ENCODE measurements at places on chromosomes 6 and 20. TPM values are rescaled to one million over a fixed set of nuclear protein-coding genes. Genes with fewer than 3 reads are reported as not detected.

DNA sequence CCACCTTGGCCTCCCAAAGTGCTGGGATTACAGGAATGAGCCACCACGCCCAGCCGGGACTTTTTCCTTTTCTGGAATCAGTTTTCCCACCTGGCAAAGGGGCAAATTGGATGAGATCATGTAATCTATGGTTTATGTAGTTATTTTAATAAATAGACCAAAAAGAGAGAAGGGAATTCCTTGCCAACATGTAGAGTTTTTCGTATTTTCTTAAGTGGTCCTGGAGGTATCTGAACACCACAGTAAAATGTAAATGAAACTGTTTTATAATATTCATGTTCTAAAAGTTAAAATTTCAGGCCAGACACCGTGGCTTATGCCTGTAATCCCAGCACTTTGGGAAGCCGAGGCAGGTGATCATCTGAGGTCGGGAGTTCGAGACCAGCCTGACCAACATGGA is 185.1 kb upstream of the ZNF217 start:
- DNase-seq = no peak
- H3K4me3 ChIP-seq = no peak overlapping the region
- no peaks in the 10 kb centered on the region for H3K36me3 ChIP-seq
- H3K27ac ChIP-seq = no peak overlapping the region

The FNDC1 gene
- total RNA-seq = not detected

- H3K36me3 ChIP-seq = no peaks in the 10 kb centered on the region
- no peak overlapping the region for H3K4me3 ChIP-seq
- no peaks in the 10 kb centered on the region for H3K4me1 ChIP-seq
- no peaks in the 10 kb centered on the region for H3K27me3 ChIP-seq
- DNase-seq = no peak
Observed at GRCh38 chr6:42236030-42236429, 18.4 kb upstream of the MRPS10 start.

GRCh38 chr6:94462231-94462630 is 1042.9 kb upstream of the EPHA7 start:
- no peaks in the 10 kb centered on the region for H3K36me3 ChIP-seq
- no peak for DNase-seq
- no peak overlapping the region for H3K4me3 ChIP-seq
- H3K27ac ChIP-seq = no peak overlapping the region
- no peaks in the 10 kb centered on the region for H3K4me1 ChIP-seq
- H3K27me3 ChIP-seq = no peaks in the 10 kb centered on the region

The CGAS gene
- total RNA-seq = not detected

DNA sequence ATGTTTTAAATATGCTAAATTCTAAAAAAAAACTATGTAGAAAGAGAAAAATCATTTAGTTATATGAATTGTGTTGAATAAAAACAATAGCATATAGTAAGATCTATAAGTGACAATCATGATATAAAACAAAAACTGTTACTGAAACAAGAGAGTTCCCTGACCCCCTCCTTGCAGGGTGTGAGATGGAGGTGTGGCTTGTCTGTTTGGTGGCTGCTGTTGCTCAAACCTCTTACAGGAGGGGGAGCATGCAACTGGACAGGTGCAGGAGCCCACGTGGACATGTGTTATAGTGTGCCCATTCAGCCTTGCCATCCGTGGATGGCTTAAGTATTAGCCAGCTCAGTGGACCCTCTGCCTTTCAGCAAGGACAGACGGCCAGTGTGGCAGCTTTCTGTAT is 206.7 kb downstream of the MOXD1 start:
- H3K36me3 ChIP-seq = no peaks in the 10 kb centered on the region
- no peaks in the 10 kb centered on the region for H3K4me1 ChIP-seq
- DNase-seq = no peak
- H3K27ac ChIP-seq = no peak overlapping the region

The KCNK5 gene
- not detected for total RNA-seq

DNA sequence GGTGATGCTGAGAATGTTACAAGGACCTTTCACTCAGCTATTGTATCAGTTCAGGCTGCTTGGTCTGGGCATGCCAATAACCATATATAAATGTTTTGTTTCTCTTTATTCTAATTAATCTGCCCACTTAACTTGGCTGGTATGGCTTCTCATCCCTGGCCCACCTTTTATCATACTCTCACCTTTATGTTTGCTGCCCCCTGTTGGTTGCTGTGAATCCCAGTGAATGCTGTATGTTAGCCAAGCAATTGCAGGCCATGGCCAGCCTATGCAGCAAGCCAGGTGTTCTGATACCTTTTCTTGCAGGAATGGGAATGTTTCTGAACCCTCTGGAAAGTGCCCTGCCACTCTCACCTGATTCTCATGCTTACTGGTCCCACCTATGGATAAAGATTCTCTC is 54.6 kb downstream of the PCSK2 start:
- H3K4me3 ChIP-seq = no peak overlapping the region
- DNase-seq = peak; percentile 64
- H3K27me3 ChIP-seq = no peaks in the 10 kb centered on the region
- H3K27ac ChIP-seq = no peak overlapping the region
- H3K4me1 ChIP-seq = no peaks in the 10 kb centered on the region

The HCK gene
- total RNA-seq = not detected

DNA sequence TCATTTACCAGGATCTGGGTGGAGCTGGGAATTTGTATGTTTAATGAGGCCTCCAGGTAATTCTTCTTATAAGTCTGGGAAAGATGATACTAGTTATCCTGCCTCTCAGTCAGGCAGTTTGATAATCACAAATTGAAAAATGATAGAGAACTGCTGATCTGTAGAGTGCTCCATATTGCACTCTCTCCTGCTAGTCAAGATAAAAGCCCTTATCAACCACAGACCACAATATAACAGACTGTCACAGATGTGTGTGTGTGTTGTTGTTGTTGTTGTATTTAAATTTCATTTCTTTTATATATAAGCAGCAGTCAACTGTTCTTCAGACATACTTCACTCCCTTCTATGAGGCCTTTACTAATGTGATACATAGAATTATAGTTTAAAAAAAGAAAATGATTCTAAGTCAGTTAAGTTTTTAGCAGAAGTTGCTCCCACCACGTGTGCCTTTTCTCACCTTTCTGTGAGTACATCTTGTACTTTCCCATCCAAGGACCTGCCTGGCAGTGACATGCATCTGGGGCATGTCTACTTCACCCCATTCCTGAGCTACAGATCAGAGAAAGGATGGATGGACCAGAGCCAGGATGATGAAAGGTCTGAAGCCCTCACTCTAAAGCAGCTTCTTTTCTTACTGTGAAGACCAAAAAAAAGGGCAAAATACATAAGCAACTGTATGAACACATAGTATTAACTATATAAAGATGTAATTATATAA is 29.8 kb downstream of the TENT5A start:
- no peaks in the 10 kb centered on the region for H3K4me1 ChIP-seq
- H3K36me3 ChIP-seq = no peaks in the 10 kb centered on the region
- no peaks in the 10 kb centered on the region for H3K27me3 ChIP-seq
- H3K27ac ChIP-seq = no peak overlapping the region
- H3K4me3 ChIP-seq = no peak overlapping the region

DNA sequence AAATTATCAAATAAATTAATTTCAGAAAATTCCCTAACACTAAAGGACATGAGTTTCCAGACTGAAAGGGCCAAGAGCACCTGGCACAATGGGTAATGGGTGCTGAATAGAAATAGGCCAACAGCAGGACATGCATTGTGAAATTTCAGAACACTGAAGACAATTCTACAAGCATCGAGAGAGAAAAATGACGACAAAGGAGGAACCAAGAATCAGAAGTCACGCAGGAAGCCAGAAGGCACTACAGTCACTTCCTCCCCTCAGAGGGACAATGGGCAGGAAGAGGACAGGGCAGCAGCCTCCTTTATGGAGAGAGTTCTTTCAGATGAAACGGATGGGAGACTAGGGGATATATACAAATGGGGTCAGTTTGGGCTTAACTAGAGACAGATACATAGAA is 29.6 kb downstream of the PCNA start:
- 0 out of 2 replicates have a peak, but pooled peaks cover 2% of the 10 kb centered on the region for H3K36me3 ChIP-seq
- no peak overlapping the region for H3K4me3 ChIP-seq
- H3K27ac ChIP-seq = no peak overlapping the region
- no peaks in the 10 kb centered on the region for H3K4me1 ChIP-seq

The GLP1R gene
- total RNA-seq = not detected

The CCN6 gene
- not detected for total RNA-seq

The ZSCAN23 gene
- total RNA-seq = 0.91 TPM

- no peak for DNase-seq
- H3K27ac ChIP-seq = no peak overlapping the region
- H3K27me3 ChIP-seq = no peaks in the 10 kb centered on the region
- no peaks in the 10 kb centered on the region for H3K4me1 ChIP-seq
- no peaks in the 10 kb centered on the region for H3K36me3 ChIP-seq
- no peak overlapping the region for H3K4me3 ChIP-seq
Observed at GRCh38 chr6:134589512-134589911, 271.6 kb upstream of the SGK1 start.

- no peak overlapping the region for H3K27ac ChIP-seq
- no peaks in the 10 kb centered on the region for H3K36me3 ChIP-seq
- peaks cover 9% of the 10 kb centered on the region for H3K4me1 ChIP-seq
- H3K4me3 ChIP-seq = no peak overlapping the region
- peak; percentile 45 for DNase-seq
Observed at GRCh38 chr20:46151936-46152335, 33.8 kb downstream of the CD40 start.

The DPPA5 gene
- not detected for total RNA-seq

GRCh38 chr6:156647140-156647784 is 129.9 kb upstream of the ARID1B start:
- H3K27me3 ChIP-seq = no peaks in the 10 kb centered on the region
- no peak overlapping the region for H3K27ac ChIP-seq
- no peaks in the 10 kb centered on the region for H3K36me3 ChIP-seq

The PRDM13 gene
- not detected for total RNA-seq

DNA sequence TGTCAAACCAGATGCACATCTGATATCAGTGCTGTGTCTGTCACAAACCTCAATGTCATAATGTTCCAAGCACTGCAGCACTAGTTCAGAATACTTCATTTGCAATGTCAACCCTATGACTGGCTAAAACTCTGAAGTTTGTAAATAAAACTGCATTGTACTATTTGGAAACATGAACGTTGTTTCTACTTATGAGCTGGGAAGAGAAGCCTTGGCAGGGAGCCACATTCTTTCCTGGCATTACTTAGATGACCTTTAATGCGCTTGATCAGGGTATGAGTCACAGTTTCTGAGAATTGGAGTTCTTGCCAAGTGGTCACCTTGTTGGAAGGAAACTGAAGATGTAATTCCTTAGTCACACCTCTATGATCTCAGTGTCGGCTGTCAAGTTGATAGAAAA is 664.8 kb upstream of the MMS22L start:
- H3K27ac ChIP-seq = no peak overlapping the region
- peak; percentile 1 for DNase-seq
- H3K36me3 ChIP-seq = no peaks in the 10 kb centered on the region
- H3K27me3 ChIP-seq = no peaks in the 10 kb centered on the region

- no peaks in the 10 kb centered on the region for H3K4me1 ChIP-seq
- no peak for DNase-seq
- no peak overlapping the region for H3K27ac ChIP-seq
Observed at GRCh38 chr6:107353773-107354382, 105.5 kb downstream of the PDSS2 start.

DNA sequence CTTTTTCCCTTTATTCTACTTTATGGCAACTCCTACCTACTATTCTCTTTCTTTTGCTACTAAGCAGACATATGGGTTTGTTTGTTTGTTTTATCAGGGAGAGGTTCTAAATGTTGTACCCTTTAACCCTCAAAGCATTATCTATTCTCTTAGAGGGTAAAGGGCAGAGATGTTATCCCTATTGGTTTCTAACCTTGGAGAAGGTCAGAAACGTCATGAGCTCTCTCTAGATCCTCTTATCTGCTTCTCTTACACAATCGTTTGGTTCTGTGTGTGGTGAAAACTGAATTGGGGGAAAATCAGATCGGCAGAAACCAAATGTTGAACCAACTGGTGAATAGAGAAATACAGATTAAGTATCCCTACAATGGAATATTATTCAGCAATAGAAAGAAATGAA is 6.4 kb upstream of the MPC1 start:
- no peak overlapping the region for H3K4me3 ChIP-seq
- DNase-seq = peak; percentile 52
- peak overlapping the region; percentile 93 for H3K27ac ChIP-seq

DNA sequence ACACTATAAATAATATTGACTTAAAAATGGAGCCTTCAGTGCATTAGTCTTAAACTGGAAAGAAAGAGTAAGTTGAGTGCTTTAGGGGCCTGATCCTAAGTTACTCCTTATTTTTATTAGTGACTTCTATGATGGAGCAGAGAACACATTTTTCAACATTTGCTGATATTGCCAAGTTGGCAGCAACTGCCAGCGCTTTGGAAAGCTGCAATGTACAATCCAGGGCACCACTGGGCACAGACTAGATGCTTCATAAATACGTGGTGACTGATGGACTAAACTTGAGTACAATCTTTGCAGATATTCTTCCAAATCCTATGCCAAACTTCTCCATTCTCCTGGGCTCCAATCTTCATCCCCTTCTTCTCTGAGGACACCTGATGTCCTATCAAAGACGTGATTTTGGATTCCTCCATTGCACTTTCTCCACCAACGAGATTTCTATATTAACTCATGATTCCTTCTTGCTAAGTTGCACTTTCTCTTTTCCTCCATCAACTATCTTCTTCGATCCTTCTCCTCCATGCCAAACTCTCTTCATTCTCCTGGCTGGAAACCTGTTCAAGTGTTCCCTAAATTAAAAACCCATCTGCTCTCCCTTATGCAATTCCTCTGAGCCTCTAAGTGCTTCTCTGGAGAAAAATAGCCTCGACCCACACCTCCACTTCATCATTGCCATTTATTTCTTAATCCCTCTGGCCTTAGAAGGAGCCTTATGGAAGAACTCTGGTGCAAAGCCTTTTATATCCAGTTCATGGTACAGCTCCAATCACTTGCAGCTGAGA is 28.5 kb upstream of the PAK5 start:
- no peaks in the 10 kb centered on the region for H3K27me3 ChIP-seq
- no peak overlapping the region for H3K27ac ChIP-seq
- no peak overlapping the region for H3K4me3 ChIP-seq

The ATRN gene
- 44.2 TPM for total RNA-seq

DNA sequence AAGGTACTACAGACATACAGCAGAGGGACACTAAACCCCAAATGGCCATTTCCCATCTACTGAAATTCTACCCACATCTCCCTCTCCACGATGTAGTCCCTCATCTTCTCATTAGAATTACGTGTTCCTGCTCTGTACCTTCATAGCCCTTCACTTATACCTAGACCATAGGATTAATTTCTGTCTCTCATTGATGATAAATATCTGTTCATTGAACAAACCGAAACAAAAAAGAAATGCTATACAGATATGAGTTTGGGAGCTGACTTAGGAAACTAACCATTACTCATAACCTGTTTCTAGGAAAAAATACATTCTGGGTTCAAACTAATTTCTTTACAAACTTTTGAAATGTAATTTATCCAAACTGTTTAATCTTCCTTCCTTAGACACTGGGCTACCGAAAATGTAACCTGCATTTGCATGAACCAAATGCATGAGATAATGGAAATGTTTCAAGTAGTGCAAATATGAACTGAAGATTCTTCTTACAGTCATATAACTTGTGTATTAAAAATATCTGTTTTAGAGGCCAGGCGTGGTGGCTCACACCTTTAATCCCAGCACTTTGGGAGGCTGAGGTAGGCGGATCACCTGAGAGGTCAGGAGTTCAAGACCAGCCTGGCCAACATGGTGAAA is 85.3 kb downstream of the GJA10 start:
- no peaks in the 10 kb centered on the region for H3K36me3 ChIP-seq
- no peak for DNase-seq
- H3K27ac ChIP-seq = no peak overlapping the region
- H3K4me1 ChIP-seq = no peaks in the 10 kb centered on the region
- no peak overlapping the region for H3K4me3 ChIP-seq
- peaks cover 18% of the 10 kb centered on the region for H3K27me3 ChIP-seq

GRCh38 chr6:4403828-4404227 is 268.5 kb upstream of the ECI2 start:
- 0 out of 2 replicates have a peak, but pooled peaks cover 6% of the 10 kb centered on the region for H3K4me1 ChIP-seq
- H3K4me3 ChIP-seq = no peak overlapping the region
- no peak for DNase-seq
- H3K27me3 ChIP-seq = no peaks in the 10 kb centered on the region

Measured in HepG2 (cell line).